Bladder microvascular endothelial cell (primary cell): ENCODE measurements at places on chromosomes 5 and 9. TPM values are rescaled to one million over a fixed set of nuclear protein-coding genes. Genes with fewer than 3 reads are reported as not detected.

Gene IRGM
- not detected in 2 replicates for total RNA-seq

Gene COX7C
- 149 and 180 TPM in 2 replicates for total RNA-seq

Gene ARHGEF28
- 95.7 and 243 TPM in 2 replicates for total RNA-seq

Gene EQTN
- total RNA-seq = not detected in 2 replicates

Gene NRARP
- 28.1 and 30.0 TPM in 2 replicates for total RNA-seq

Gene MARCOL
- not detected in 2 replicates for total RNA-seq

Gene GPR21
- 0.16 and 3.8 TPM in 2 replicates for total RNA-seq

Gene PCYOX1L
- 7.3 and 17.7 TPM in 2 replicates for total RNA-seq

Gene LCN1
- total RNA-seq = not detected in 2 replicates

Gene DDX4
- not detected in 2 replicates for total RNA-seq

Gene WWC1
- total RNA-seq = 0.16 and 0.31 TPM in 2 replicates

Gene FBXO38
- total RNA-seq = 31.1 and 76.5 TPM in 2 replicates

Gene SHISAL2B
- not detected in 2 replicates for total RNA-seq

Gene CEP78
- total RNA-seq = 13.0 and 17.6 TPM in 2 replicates

Gene IFNB1
- not detected in 2 replicates for total RNA-seq

Gene TSSK1B
- total RNA-seq = not detected in 2 replicates

Gene CDC25C
- 3.7 and 8.1 TPM in 2 replicates for total RNA-seq

Gene F2RL2
- total RNA-seq = 0.16 and 0.50 TPM in 2 replicates

Gene SLC2A6
- total RNA-seq = 30.0 and 40.0 TPM in 2 replicates

Gene MARVELD2
- total RNA-seq = 0.81 and 4.4 TPM in 2 replicates

Gene SLC6A18
- not detected in 2 replicates for total RNA-seq

Gene PIP5KL1
- total RNA-seq = 0.44 and 0.97 TPM in 2 replicates

Gene PKD2L2
- total RNA-seq = not detected in 2 replicates

Gene ZNF474
- 0.06 TPM in 1 of 2 replicates, not detected in the other for total RNA-seq

Gene ACTL7A
- not detected in 2 replicates for total RNA-seq

Gene ZNF462
- total RNA-seq = 6.8 and 21.3 TPM in 2 replicates

Gene DRD1
- total RNA-seq = under 0.01 TPM in 1 of 2 replicates, not detected in the other

Gene FCN2
- not detected in 2 replicates for total RNA-seq

Gene TAS2R1
- not detected in 2 replicates for total RNA-seq

Gene GSN
- total RNA-seq = 404 and 608 TPM in 2 replicates

Gene IFNA2
- total RNA-seq = not detected in 2 replicates

Gene C9orf153
- total RNA-seq = 0.94 TPM in 1 of 2 replicates, not detected in the other

Gene BTNL9
- total RNA-seq = 0.13 and 0.81 TPM in 2 replicates

Gene CNTNAP3
- total RNA-seq = 18.5 and 104 TPM in 2 replicates

Gene WNK2
- total RNA-seq = 0.06 TPM in 1 of 2 replicates, not detected in the other

Gene GRXCR2
- total RNA-seq = not detected in 2 replicates

Gene MIGA2
- 19.8 and 31.1 TPM in 2 replicates for total RNA-seq

Gene PCDHGB6
- 1.6 and 3.9 TPM in 2 replicates for total RNA-seq

Gene ECM2
- not detected in 2 replicates for total RNA-seq

Gene ACER2
- total RNA-seq = 9.1 and 9.7 TPM in 2 replicates

Gene SCGB3A2
- not detected in 2 replicates for total RNA-seq

Gene GLRA1
- not detected in 2 replicates for total RNA-seq

Gene CCL27
- total RNA-seq = 0.16 TPM in 1 of 2 replicates, not detected in the other

Gene CARTPT
- total RNA-seq = not detected in 2 replicates

Gene ALDH1B1
- total RNA-seq = 8.7 and 13.2 TPM in 2 replicates

Gene PRR7
- 1.6 TPM in 2 replicates for total RNA-seq

Gene ADAMTSL2
- under 0.01 TPM in 2 replicates for total RNA-seq
